Forelimb muscle (tissue), 1 donor: ENCODE measurements at places on chromosomes 1 and 21. TPM values are rescaled to one million over a fixed set of nuclear protein-coding genes. Genes with fewer than 3 reads are reported as not detected.

DNA sequence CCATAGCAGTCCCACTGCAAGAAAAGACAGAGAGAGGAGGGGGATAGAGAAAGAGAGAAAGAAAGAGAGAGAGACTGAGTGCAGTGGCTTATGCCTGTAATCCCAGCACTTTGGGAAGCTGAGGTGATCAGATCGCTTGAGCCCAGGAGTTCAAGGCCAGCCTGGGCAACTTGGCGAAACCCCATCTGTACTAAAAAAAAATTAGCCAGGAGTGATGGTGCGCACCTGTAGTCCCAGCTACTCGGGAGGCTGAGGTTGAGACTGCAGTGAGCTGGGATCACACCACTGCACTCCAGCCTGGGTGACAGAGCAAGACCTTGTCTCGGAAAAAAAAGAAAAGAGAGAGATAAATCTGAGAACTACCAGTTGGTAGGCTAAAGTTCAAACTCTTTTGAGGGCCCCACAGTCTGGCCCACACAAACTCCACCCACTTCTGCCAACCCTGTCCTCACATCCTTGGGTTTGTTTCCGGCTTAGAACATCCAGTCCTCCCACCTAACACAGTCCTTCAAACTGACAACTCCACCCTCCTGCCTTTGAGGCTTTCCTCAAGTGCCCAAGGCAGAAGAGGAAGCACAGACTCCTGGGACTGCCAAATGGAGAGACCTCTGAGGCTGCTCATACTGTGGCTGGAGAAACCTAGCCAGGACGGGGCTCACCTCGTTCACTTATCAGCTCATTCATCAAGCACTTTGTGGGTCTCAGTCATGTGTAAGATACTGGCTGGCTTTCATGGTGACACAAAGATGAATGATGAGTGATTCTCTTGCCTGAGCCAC is 20.1 kb downstream of the TFAP2E start:
- DNase-seq, result no peak

- DNase-seq, result no peak
Measured at GRCh38 chr1:203362720-203363025, 11.8 kb upstream of the FMOD start.

GRCh38 chr1:9350013-9350908 is 57.6 kb downstream of the SPSB1 start:
- DNase-seq, result no peak

- no peak for DNase-seq
Measured at GRCh38 chr1:3070644-3071564, 1.9 kb downstream of the PRDM16 start.

DNA sequence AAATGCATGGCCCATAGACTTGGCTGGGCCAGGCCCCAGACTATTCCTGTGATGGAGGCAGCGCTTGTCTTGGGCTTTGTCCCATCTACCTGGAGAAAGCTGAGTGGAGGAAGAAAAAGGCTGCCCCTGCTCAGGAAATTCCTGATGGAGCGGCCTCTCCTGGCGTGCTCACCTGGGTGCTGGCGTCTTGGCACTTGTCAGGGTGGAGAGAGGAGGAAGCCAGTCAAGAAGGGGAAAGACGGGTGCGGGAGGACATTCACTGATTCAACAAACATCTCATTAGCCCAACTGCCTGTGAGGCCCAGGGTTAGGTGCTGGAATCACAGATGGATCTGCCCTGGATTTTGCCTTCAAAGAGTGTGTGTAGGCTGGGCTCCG is 16.1 kb downstream of the ALPL start:
- no peak for DNase-seq

DNA sequence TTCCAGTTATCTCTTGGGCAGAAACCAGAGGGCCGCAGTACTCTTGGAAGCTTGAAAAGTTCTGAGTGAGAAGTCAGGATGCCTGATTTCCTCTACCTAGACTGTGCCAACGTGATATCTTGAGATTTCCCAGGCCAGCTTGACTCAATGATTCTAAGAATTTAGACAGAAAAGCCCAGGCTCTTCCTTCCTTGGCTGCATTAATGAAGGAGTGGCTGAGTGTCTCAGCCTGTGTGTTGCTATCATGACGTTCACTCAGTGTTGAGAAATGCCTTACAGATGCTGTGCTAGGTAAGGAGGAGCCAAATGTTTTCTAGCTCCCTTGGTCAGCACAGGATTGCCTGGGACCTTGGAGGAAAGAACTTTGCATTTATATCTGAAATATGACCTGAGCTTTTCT is 454.1 kb upstream of the USP24 start:
- no peak for DNase-seq

GRCh38 chr1:37441490-37441889 is 32.9 kb upstream of the ZC3H12A start:
- no peak for DNase-seq

DNA sequence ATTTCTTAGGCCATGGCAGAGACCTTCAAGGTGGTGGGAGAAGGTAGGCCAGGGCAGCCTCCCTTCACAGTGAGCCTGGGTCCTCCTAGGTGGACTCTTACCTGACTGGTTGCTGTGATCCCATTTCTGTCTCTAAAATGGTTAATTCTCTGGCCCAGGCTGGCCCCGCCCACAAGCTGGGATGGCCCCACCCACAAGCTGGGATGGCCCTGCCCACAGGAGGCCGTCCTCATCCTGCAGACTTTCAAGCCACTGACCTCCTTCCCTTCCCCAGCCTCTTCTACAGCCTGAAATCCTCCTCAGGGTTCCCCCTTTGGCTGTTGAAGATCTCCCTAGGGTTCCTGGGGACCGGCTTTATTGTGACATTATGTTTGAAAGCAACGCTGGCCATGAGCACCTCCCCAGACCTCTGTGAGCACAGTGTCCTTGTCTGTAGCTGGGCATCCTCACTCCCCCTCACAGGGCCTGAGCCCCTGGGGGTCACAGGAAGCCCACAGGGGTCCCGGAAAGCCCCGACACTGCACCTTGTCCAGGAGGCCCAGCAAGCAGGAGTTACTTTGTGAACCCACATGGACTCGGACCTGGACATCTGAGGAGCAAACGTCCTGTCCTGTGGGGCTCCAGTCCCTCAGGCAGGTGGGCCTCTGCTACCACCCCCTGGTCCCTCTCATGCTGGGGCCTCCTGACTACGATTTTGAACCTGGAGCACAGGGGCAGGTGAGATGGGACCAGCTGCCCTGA is 621.7 kb downstream of the MATN1 start:
- DNase-seq, result no peak

- no peak for DNase-seq
Measured at GRCh38 chr1:76219366-76219818, 144.8 kb downstream of the ST6GALNAC3 start.

- no peak for DNase-seq
Measured at GRCh38 chr1:118204648-118205047, 19.6 kb upstream of the SPAG17 start.

- DNase-seq, result no peak
Measured at GRCh38 chr1:173503391-173503790, 26.3 kb downstream of the PRDX6 start.

- no peak for DNase-seq
Measured at GRCh38 chr21:33396436-33396835, 6.8 kb upstream of the IFNGR2 start.

GRCh38 chr21:35170244-35170643 is 121.1 kb upstream of the RUNX1 start:
- no peak for DNase-seq

DNA sequence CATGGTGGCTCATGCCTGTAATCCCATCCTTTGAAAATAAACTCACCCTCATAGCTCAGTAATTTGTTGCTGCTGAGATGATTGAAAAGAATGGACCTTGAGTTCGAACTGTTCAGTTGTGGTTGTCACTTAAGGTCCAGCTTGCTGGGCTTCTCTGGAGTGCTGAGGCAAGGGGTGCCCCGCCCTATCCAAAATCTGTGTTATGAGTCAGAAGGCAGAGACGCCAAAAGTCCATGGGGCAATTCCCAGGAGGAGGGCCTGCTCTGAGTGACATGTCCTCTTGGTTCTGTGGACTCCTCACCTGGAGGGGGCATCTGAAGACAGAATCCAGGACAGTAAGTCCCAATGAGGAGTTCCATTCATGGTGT is 64.8 kb downstream of the MYOM3 start:
- no peak for DNase-seq

DNA sequence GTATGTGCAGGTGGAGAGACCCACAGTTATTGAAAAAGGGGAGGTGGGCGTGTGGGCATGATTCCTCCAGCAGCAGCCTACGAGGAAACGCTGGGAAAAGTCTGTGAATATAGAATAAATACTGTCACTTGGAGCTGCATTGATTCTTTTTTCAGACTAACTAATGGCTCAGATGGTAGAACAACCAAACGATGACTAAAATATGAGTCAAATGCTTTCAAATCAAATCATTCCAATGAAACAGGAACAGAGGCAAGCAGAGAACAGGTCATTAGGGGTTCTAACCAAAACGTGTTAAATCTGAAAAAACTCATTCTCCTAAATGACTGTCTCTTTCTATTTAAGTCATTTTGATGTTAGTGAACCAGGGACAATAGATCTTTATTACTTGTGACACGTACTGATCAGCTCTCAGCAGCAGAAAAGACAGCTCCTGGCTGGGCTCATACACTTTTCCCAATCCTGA is 35.1 kb upstream of the SEC16B start:
- DNase-seq, result no peak

DNA sequence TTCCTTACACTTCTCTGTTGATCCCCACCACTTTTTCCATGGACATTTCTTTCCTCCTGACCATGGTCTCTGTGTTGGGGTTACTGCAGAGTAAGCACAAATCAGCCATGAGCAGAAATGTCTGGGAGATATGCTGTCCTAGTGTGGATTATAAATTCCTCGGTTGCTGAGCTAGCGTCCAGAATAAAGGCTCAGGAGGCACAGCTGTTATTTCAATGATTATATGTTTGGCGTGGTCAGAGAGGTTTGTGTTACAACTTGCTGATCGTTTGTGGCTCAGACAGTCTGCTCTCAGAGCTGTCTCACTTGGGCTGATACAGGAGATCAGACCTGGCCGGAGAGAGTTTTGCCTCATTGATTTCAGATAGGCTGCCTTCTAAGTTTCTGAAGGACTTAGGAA is 37.5 kb upstream of the LAMC2 start:
- no peak for DNase-seq

DNA sequence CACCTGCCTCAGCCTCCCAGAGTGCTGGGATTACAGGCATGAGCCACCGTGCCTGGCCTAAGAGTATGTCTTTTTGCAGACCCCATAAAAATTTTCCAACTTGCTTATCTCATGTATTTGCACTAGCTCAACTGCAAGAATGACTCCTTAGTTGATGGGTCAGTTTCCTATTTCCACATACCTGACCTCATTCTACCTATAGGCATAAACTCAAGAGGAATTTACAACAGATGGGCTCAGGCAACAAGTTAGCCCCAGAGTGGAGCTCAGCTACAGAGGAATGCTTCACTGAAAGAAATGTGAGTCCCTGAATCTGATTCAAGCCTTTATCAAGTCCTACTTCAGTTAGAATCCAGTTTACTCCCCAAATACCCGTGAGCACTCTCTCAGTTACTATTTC is 5.3 kb upstream of the SLC37A1 start:
- no peak for DNase-seq

- DNase-seq, result no peak
Measured at GRCh38 chr1:156062189-156062588, 1.2 kb downstream of the RAB25 start.

GRCh38 chr1:70091811-70092210 is 113.6 kb downstream of the LRRC40 start:
- peak; percentile 16 for DNase-seq

DNA sequence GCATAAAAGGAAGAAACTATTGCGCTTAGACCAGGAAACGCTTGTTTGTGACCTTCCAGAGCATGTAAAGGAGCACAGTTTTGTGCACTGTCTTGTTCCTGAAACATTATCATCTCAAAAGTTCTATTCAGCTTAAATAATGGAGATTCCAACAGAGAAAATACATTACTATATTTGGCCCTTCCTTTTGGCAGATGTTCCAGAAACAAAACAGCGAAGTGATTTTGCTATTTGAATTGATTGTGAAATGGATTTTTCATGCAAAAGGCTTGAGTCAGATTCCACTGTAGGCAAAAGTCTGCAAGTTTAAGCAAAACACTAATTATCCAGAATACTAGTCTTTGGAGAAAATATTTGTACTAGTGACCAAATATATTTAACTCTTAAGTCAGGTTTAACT is 80.3 kb upstream of the PTBP2 start:
- DNase-seq, result peak; percentile 22

SH2D5 gene
- 0.15 TPM for polyA plus RNA-seq

NBPF10 gene
- 1.3 TPM for polyA plus RNA-seq

ZNF593OS gene
- polyA plus RNA-seq, result 1.5 TPM

CC2D1B gene
- polyA plus RNA-seq, result 24.9 TPM

OPRD1 gene
- polyA plus RNA-seq, result 0.67 TPM

SMIM12 gene
- 23.3 TPM for polyA plus RNA-seq

LCK gene
- polyA plus RNA-seq, result 0.35 TPM

DCAF8 gene
- 110 TPM for polyA plus RNA-seq
